ENCODE measurements at places on chromosomes 4 and X. TPM values are rescaled to one million over a fixed set of nuclear protein-coding genes. Genes with fewer than 3 reads are reported as not detected.

Gene BTK
- 6.2 TPM for polyA plus RNA-seq

Gene F8A1
- polyA plus RNA-seq = 33.8 TPM

Gene FAT4
- polyA plus RNA-seq = 16.3 TPM

Gene FOXR2
- polyA plus RNA-seq = not detected

Gene SYTL5
- 4.7 TPM for polyA plus RNA-seq

Gene PAGE1
- not detected for polyA plus RNA-seq

Gene AFM
- not detected for polyA plus RNA-seq

Gene OTUD6A
- polyA plus RNA-seq = not detected

Gene RIBC1
- polyA plus RNA-seq = 7.4 TPM

Gene DGKK
- polyA plus RNA-seq = 13.4 TPM

Gene TLR2
- 1.2 TPM for polyA plus RNA-seq

Gene FRAS1
- 7.5 TPM for polyA plus RNA-seq

Gene CSAG3
- polyA plus RNA-seq = not detected

Gene TMEM33
- 31.3 TPM for polyA plus RNA-seq

Gene C4orf51
- not detected for polyA plus RNA-seq

Gene AKAP14
- polyA plus RNA-seq = 3.3 TPM

Gene LONRF3
- 2.9 TPM for polyA plus RNA-seq

Gene TMEM128
- 42.9 TPM for polyA plus RNA-seq

Gene RRH
- 0.59 TPM for polyA plus RNA-seq

Gene BMX
- polyA plus RNA-seq = 0.35 TPM

Gene UGT8
- 253 TPM for polyA plus RNA-seq

Gene IL2RG
- polyA plus RNA-seq = 0.95 TPM

Gene MAGED2
- polyA plus RNA-seq = 466 TPM

Gene CSN2
- not detected for polyA plus RNA-seq

Measured in spinal cord (tissue), 10 donors.